ENCODE measurements at places on chromosomes 12 and 14.

- DNase-seq: no peak
Measured at GRCh38 chr12:56188131-56188777, 1.0 kb downstream of the SMARCC2 start.

DNA sequence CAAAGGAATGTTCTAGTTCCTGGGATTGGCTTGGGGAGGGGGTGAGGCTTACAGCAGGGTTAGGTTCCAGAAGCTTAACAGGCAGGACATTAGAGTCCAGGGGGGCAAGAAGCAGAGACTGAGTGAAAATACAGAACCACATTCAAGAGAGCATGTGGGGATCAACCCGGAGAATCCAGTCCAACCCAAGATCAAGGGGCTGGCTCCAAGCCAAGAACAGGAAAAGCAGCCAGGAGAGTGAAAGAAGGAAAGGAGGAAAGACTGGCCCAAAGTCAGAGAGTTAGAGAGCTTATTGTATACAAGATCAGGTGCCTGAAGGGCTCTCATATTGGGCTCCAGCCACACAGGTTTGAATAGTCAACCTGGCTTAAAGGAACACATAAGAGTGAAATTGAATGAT, 190.3 kb upstream of the CDKN3 start:
- no peak for DNase-seq

DNA sequence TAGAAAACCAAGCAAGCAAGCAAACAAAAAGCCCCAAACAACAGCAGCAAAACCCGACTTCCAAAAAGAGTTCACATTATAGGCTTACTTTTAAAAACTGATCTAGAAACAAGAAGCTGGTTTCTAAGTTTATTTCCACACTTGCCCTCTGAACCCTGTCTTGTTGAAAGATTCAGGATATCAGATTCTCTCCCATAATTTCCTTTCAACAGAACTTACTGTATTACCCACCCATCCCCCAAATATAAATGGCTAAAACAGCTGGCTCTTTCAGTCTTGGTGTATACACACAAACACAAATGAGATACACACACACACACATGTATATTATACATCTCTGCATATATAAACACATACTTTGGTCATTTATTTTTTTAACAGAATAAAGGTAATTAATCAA, 460.9 kb downstream of the ZFP36L1 start:
- no peak for DNase-seq

DNA sequence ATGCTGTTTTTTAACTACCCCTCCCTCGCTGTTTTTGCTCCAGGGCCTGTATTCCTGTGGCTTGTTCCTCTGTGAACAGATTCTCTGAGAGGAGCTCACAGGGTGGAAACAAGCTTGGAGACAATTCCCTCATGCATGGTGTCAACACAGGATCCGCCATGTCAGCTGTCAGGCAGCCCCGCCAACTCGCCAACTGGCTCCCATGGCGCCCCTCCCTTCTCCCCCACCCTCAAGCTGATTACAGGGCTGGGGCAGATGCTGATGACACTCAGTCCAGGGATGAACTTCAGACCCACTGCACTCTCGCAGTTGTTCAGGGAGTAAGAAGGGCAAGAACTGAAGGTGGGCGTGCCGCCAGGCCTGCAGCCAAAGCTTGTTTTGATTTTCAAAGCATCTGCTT, 229.9 kb downstream of the NTF3 start:
- no peak for DNase-seq

GRCh38 chr12:109568486-109568885, 4.8 kb downstream of the MMAB start:
- DNase-seq: no peak

GRCh38 chr12:91225316-91225715, 42.7 kb upstream of the DCN start:
- DNase-seq: no peak

DNA sequence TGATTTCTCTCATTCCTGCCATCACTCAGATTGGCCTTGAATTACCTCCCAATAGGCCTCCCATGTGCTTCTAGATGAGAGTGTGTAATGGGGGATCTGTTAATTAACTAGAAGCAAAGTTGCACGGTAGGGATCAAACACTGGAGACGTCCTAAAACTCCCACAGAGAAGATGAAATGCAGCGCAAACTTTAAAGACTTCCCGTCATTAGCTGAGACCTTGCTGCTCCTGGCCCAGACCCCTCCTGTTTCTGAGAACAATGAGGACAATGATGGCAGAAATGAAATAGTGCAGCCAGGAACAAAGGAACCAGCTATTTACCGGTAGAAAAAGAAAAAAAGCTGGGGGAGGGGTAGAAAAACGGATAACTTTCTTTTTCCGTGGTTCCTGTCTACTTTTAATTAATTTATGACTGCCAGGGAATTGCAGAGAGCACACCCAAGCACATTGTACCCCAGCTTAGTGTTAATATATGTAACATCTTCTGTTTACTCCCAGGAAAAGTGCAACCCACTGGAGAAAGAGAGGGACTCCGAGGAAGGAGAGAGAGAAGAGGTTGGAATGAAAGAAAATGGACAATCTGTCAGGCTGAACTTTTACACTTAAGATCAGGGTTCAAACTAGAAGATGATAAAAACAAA, 280.7 kb upstream of the SOX5 start:
- DNase-seq: peak; percentile 72

- no peak for DNase-seq
Measured at GRCh38 chr14:57960946-57961785, 95.3 kb upstream of the SLC35F4 start.

- no peak for DNase-seq
Measured at GRCh38 chr12:67315661-67316060, 46.5 kb downstream of the CAND1 start.

- DNase-seq: no peak
Measured at GRCh38 chr14:48970943-48971342, 615.2 kb downstream of the RPS29 start.

DNA sequence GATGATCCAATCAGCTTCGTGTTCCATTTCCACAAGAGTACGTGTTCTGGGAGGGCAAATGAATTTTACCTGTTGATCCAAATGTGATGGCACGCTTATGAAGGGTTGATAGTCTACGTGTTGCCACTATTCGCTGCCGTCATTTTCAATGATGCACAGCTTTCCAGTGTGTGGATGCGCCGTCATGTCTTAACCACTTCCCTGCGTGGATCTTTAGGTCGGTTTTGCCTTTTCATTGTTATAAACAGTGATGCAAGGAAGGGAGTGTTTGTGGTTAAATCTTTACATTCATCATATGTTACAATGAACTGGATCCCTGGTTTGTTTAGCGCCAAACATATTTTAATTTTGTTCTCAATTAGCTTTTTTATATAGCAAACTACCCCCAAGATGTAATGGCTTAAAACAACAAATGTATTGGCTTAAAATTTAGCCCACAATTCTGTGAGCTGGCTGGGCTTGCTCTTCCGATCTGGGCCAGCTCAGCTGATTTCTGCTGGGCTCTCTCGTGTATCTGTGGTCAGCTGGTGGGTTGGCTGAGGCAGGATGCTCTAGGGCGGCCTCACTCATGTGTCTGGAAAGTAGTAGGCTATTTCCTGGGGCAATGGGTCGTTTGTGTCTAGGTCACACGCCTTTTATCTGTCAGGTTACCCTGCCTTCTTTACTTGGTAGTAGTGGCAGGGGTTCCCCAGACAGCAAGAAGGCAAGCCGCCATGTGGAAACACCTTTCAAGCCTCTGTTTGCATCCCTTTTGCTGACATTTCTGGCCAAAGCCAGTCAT, 176.7 kb downstream of the CRADD start:
- no peak for DNase-seq

- no peak for DNase-seq
Measured at GRCh38 chr14:21075719-21076437, 5.8 kb downstream of the ARHGEF40 start.

DNA sequence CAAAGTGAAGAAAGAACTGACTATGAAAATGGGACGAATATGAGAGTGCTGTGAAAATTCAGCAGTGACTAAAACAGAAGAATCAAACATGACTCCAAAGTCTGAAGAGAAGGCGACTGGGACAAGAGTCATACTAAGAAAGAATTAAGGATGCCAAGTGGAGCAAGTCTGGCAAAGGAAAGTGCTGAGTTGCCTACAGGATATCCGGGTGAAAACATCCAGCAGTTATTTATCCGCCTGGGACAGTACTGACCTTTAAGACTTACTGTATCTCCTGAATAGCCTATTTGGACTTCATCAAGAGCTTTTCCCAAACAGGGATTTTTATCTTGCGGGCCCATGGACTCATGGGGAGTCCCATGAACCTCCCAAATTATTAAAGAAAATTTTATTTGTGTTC, 41.1 kb downstream of the KICS2 start:
- no peak for DNase-seq

- no peak for DNase-seq
Measured at GRCh38 chr12:118102070-118102469, 1.7 kb downstream of the VSIG10 start.

- no peak for DNase-seq
Measured at GRCh38 chr12:30909349-30910037, 17.1 kb upstream of the TSPAN11 start.

DNA sequence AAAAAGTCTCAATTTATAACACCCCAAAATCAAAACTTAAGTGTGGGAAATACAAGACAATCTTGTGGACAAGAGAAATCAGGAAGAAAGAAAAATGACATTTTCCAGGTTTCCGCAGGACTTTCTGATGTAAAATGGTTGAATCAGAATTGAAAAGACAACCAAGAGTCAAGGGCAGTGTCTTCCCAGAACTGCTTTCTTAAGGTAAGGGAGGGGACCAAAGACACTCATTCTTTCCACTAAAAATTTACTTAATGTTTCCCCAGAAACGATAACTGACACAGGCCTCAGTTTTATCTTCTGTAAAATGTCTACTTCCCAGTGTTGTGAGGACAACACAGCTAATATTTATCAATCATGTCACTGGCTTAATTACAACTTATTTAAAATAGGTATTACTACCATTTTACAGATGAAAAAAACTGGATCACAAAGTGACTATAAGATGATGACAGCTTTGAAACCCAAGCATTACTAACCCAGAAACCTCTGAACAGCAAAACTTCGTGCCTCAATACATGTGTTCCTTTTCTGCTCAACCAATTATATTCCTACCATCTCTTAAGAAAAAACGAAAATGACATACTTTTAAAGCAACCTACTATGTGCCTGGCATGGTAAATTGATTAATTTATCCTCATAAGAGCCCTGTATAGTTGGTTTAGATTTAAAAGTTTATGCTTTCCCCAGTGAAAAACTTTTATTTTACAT, 4.6 kb downstream of the SINHCAF start:
- no peak for DNase-seq

- DNase-seq: no peak
Measured at GRCh38 chr12:28535216-28535615, 345.0 kb downstream of the CCDC91 start.
